ENCODE measurements at places on chromosomes 6 and 20.

GRCh38 chr6:140817176-140817575 is 1315.5 kb upstream of the GJE1 start:
- DNase-seq: no peak
- no peaks in the 10 kb centered on the region for H3K36me3 ChIP-seq

DNA sequence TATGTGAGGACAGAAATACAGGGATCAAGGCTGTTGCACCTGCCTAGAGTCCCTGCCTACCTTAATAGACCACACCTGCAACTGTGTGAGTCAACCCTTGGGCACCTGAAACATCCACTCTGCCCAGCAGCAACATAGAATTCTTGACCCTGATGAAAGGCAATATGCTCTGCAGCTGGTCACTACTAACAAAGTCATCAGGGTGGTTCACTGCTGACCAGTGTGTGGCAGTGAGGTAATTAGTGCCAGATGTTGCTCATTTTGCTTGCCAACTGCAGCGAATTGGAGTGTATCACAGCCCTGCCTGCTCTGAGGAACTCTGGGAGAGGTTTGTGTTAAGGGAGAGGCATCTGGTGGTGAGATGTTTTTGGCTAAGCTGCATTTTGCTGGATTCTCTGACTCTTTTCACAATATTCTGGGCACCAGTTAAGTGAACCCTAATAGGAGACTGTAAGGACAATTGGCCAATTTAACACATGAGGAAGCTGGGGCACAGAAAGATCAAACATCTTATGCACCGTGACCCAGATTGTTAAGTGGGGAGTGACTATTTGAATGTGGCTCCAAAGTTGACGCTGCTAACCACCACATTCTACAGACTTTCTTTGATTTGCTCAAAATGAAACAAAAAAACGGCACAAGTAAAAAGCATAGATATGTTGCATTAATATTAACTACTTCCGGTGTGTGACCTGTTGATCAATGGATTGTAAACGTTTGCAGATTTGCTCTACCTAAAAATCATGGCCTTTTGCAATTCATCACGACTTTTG is 61.9 kb upstream of the OPRM1 start:
- no peaks in the 10 kb centered on the region for H3K27me3 ChIP-seq
- H3K4me3 ChIP-seq: no peak overlapping the region
- no peak overlapping the region for H3K27ac ChIP-seq
- H3K4me1 ChIP-seq: no peaks in the 10 kb centered on the region

DNA sequence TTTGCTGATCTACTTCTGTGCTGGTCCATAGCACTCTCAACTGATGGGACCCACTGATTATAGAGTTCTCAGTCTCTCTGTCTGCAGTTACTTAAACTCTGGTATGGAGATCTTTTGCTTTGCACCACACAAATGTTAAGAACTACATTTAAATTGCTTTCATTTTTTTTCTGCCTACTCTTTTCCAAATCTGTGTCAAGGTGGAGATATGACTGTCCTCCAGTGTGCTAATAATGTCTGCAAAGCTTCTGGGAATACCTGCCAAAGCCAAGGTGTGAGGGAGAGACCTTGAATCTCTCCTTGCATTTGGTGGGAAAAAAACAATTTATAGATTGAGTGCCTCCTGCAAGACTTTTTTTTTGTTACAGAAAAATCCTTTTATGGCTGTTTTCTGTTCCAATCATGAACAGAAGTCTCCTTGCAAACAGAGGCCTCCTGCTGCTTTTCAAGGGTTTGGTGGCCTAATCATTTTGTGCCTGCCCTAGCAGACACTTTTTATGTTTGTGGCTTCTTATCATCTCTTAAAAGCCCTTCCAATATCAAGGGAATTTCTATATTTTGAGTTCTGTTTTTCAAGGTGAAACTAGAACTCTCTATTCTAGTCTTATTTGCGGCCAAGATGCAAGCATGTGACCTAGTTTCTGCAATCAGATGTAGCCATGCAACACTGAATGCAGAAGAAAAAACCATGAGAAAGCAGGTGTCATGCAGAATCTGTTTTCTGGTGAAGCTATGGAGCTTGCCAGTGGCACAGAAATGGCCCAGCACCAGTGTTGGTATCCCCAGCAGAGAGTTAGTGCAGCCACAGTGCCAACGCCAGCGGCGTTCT is 23.2 kb upstream of the AKIRIN2 start:
- peaks cover 36% of the 10 kb centered on the region for H3K4me1 ChIP-seq
- H3K27ac ChIP-seq: peak overlapping the region; percentile 93
- no peaks in the 10 kb centered on the region for H3K27me3 ChIP-seq
- H3K4me3 ChIP-seq: peak overlapping the region; percentile 65

DNA sequence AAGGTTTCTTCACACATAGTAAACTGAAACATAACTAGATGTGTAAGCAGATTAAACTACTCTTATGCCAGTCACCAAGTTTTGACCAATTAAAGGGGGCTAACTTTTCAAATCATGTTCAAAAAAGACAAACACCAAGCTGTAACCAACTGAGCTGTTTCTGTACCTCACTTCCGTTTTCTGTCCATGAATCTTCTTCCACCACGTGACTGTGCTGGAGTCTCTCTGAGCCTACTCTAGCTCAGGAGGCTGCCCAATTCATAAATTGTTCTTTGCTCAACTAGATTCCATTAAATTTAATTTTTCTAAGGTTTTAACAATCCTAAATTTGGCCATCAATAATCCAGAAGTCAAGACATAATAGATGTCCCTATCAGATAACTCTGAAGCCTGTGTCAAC is 229.4 kb downstream of the FNDC1 start:
- H3K27me3 ChIP-seq: peaks cover 14% of the 10 kb centered on the region
- H3K4me1 ChIP-seq: no peaks in the 10 kb centered on the region
- no peak for DNase-seq

DNA sequence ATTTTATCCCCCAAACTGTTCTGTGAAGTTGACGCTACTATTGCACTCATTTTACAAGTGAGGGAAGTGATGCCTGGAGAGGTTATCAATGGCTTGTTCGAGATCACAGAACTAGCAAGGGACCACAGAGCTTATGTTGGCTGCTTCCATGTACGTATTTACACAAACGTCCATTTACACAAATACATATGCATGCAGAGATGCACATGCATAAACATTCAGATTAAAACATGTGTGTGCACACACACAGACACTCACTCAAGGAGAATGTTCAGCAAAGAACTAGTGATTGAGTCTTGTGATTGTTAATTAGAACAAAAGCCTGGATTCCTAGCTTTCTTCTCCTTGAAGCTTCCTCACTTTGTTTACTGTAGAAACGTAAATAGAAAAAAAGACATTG is 321.5 kb upstream of the CHD6 start:
- DNase-seq: no peak
- no peaks in the 10 kb centered on the region for H3K4me1 ChIP-seq
- H3K36me3 ChIP-seq: no peaks in the 10 kb centered on the region
- no peak overlapping the region for H3K27ac ChIP-seq

DNA sequence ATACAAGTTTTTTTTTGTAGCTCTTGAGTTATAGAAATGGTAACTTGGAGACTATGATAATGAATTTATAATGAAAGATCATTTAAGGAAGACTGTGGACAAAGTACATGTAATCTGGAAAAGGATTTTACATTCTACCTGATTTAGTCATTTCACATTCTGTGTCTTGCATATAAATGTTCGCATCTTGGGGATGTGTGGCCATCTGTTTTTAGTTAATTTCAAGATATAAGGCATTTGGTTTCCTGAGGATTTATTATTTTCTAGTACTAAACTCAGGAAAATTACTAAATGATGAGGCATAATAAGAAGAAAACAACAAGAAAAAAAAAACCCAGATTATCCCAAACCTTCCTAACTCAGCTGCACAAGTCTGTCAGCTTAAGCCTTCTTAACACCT is 112.7 kb upstream of the PRL start:
- DNase-seq: no peak
- no peaks in the 10 kb centered on the region for H3K36me3 ChIP-seq
- no peaks in the 10 kb centered on the region for H3K4me1 ChIP-seq
- H3K4me3 ChIP-seq: no peak overlapping the region

- H3K27ac ChIP-seq: no peak overlapping the region
- no peak overlapping the region for H3K4me3 ChIP-seq
- peaks cover 12% of the 10 kb centered on the region for H3K36me3 ChIP-seq
- H3K27me3 ChIP-seq: no peaks in the 10 kb centered on the region
- H3K4me1 ChIP-seq: peaks cover under 1% of the 10 kb centered on the region
These were observed 169.9 kb downstream of the CD24 start for GRCh38 chr6:106804346-106805335.
